ENCODE measurements at places on chromosomes 16 and 17.

DNA sequence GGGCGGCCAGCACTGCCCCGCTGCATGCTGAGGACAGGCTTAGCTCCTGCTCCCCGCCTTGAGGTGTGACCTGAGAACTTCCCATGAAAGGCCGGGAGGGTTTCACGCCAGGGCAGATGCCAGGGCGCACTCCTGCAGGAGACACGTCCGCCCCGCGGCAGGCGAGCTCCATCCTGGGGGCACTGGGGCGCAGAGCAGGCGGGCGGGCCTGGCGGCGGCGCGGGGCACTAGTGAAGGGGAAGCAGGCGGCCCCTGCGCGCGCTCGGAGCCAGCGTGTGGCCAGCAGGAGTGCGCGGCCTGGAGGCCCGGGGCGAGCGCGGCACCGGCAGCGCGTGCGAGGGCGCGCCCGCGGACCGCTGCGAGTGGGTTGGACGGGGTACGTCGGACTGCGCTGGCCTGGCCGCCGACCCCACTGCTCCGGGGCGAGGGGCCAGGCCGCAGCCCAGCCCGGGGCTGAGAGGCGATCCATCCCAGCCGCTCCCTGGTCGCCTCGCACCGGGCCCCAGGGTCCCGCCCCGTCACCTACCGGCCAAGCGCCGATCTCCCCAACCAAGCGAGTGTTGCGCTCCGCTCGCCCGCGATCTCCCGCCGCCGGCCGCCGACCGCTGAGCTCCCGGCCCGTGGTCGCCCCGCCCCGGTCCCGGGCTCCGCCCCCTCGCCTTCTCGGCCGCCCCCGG lies at the start of gene MAP3K14:
MAP3K14 (minus strand) TSS at position 587 of the 677 bp plus-strand sequence. CDS start 26,275 bp downstream, outside the sequence.
- no peak for DNase-seq

- DNase-seq: peak; percentile 82
These were observed 14.4 kb downstream of the GUCY2D start for GRCh38 chr17:8016632-8017424.

- no peak for DNase-seq
These were observed 254.5 kb upstream of the CACNG5 start for GRCh38 chr17:66580184-66580955.

- DNase-seq: no peak
These were observed 26.1 kb downstream of the XPO6 start for GRCh38 chr16:28185696-28186095.

GRCh38 chr16:26952411-26952810 lies 114.3 kb upstream of the C16orf82 start:
- DNase-seq: no peak

GRCh38 chr17:47996201-47996600 lies 25.3 kb downstream of the CDK5RAP3 start:
- no peak for DNase-seq

- no peak for DNase-seq
These were observed 53.4 kb downstream of the RGS9 start for GRCh38 chr17:65190467-65191097.

GRCh38 chr17:17738901-17739300 lies 57.6 kb downstream of the RAI1 start:
- no peak for DNase-seq

DNA sequence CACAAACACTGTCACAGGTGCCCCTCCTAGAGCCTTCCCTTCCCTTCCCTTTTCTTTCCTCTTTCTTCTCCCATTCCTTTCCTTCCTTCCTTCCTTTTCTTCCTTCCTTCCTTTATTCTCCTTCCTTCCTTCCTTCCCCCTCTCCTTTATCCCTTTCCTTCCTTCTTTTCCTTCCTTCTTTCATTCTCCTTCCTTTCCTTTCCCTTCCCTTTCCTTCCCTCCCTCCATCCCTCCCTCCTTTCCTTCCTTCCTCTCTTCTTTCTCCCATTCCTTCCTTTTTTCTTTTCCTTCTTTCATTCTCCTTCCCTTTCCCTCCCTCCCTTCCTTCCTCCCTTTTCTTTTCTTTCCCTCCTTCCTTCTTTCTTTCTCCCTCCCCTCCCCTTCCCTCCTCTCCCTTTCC lies 170.0 kb downstream of the ENGASE start:
- DNase-seq: no peak

GRCh38 chr16:67963662-67964321 lies 4.6 kb downstream of the SLC12A4 start:
- no peak for DNase-seq

DNA sequence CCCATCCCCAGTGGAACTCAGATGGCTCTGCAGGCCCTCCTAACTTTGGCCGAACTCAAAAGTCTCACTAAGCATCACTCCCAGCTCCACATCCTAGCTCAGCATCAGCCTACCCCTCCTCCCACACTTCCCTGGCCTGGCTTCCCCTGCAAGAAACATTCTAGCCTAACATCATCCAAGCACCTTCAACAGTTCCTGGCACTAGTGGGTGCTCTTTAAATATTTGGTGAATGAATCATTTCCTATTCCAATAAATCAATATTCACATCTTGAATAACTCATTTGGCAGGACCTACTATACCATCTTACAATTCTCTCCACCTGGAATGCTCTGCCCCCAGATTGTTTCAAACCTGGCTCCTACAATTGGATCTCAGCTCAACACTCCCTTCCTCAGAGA lies 11.0 kb upstream of the BBS2 start:
- no peak for DNase-seq

- no peak for DNase-seq
These were observed 120.3 kb upstream of the CHMP6 start for GRCh38 chr17:80871341-80871740.

- no peak for DNase-seq
These were observed at the start of gene PITPNM3 for GRCh38 chr17:6556121-6557039. Gene PITPNM3 (minus strand): TSS chr17:6556555. CDS start chr17:6556406, 149 bp downstream.

- DNase-seq: no peak
These were observed 38.0 kb downstream of the CDH1 start for GRCh38 chr16:68774982-68775634.

DNA sequence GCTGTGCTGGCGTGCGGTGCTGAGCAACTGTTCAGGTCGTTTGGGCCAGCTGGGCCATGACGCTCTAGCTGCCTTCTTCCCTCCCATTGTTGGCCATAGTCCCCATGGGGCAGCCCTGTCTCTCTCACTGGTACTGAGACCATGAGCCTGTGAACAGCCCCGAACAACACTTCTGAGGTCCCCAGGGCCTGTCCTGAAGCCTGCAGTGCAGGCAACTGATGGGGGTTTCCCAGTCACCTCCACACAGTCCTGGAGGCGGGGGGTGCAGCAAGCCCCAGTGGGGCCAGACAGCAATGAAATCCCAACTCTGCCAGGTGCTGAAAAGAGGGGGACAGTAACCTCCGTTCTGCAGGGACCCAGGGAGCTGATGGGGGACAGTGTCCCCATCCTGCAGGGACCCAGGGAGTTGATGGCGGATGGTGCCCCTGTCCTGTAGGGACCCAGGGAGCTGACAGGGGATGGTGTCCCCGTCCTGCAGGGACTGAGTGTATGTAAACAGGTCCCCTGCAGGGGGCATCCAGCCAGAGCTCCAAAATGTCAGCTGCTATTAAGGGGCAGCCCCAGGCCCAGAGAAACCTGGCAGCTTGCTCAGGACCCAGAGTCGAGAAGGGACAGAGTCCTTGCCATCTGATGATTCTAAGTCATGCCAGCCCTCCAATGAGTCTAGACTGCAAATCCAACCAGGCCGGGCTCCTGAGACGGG lies 30.4 kb downstream of the ENGASE start:
- no peak for DNase-seq

GRCh38 chr16:78057803-78058564 lies 35.6 kb downstream of the CLEC3A start:
- DNase-seq: no peak

- no peak for DNase-seq
These were observed 220.6 kb upstream of the CHMP6 start for GRCh38 chr17:80770881-80771611.

DNA sequence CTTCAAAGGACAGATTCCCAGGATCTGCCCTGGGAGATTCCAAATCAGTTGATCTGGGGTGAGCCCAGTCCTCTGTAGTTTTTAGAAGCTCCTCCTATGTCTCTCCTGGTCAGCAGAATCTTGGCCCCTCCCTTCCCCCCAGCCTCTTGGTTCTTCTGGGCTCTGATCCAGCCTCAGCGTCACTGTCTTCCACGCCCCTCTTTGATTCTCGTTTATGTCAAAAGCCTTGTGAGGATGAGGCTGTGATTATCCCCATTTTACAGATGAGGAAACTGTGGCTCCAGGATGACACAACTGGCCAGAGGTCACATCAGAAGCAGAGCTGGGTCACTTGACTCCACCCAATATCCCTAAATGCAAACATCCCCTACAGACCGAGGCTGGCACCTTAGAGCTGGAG lies 840 bp upstream of the CDH5 start:
- DNase-seq: no peak

DNA sequence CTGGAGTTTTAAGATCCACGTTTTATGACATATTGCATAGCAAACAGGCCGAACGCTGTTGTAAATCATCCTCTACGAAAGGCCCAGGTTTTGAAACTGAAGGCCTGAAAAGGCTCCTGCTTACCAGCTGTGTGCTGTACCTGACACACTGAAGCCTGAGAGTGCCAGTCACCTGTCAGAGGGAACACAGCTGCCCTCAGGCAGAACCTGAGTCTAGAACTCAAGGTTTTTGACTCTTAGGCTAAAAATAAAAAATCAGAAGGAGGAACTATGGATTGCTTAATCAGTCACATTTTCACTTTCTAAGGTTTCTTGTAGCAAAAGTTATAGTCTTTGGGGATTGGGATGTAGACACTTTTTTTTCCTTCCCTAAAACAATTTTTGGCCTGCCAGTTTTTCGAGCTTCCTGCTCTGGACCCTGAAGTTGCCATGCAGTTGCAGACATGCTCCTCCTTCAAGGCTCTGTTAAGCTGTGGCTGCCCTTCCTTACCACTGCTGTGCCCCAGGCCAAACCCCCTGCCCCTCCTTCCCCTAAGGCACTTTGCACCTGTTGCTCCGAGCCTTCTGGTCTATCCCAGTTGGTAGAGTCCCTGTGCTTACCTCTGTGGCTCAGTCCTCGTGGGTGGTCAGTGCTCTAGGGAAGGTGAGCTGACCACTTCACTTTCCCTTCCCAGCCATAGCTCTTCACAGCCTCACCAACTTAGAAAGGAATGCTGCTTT lies 56.6 kb downstream of the TENT4B start:
- no peak for DNase-seq

DNA sequence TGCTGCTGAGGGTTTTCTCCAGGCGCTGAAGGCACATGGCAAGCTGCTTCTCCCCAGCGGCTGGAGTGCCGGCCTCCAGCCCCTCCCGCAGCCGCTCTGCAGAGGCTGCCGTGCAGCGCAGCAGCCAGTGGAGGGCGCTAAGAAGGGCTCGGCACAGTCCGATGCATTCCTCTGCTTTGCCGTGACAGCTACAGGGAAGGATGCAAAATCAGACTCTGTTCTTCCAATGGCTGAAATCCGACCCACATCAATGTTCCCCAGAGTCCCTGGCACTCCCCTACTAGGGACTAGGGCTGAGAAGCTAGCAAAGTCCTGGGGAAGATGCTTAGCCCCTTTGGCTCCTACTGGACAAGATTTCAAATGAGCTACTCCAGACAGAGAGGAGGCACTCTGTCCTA lies 19.0 kb downstream of the MED24 start:
- peak; percentile 60 for DNase-seq

DNA sequence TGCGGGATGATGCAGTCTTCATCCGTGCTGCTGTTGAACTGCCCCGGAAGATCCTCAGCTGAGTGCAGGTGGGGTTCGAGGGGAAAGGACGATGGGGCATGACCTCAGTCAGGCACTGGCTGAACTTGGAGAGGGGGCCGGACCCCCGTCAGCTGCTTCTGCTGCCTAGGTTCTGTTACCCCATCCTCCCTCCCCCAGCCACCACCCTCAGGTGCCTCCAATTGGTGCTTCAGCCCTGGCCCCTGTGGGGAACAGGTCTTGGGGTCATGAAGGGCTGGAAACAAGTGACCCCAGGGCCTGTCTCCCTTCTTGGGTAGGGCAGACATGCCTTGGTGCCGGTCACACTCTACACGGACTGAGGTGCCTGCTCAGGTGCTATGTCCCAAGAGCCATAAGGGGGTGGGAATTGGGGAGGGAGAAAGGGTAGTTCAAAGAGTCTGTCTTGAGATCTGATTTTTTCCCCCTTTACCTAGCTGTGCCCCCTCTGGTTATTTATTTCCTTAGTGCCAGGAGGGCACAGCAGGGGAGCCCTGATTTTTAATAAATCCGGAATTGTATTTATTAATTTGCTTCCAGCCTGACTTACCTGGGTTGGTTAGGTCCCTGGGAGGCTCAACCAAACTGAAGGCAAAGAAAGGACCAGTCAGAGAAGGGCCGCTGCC lies 5.8 kb downstream of the TRAF4 start:
- no peak for DNase-seq
